ENCODE measurements at places on chromosomes 1 and 21.

DNA sequence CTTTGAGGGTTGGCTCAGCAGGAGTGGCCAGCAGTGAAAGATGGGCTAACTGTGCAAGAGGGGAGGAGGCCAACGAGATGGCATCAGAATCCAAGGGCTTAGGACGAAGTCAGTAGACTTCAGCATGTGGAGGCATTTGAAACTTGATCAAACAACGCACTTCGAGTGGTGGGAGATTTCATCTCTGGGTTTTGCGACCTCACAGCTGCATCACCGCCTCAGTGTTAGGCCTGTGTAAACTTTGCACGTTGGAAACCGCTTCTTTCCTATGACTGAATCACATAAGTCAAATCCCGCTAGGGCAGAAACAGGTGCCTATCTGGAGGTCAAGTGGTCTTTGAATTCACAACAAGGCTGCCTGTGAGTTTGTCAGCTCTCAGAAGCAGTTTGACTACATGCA, 17.8 kb downstream of the TFF3 start:
- DNase-seq = no peak

- no peak for DNase-seq
These were observed 42.8 kb upstream of the RASAL2 start for GRCh38 chr1:178051071-178051470.

DNA sequence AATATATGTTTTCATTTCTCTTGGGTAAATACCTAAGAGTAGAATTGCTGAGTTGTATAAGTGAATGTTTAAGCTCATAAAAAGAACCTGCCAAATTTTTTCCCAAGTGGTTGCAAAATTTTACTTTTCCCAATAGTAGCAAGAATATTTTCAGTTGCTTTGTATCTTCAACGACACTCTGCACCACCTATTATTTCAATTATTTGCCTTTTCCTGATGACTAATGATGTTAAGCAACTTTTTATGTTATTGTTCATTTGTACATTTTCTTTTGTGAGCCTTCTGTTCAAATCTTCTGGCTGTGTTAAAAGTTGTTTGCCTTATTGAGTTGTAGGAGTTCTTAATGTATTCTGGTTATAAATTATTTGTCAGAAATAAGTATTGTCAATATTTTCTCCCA, 299.1 kb upstream of the NRIP1 start:
- DNase-seq = no peak

GRCh38 chr1:111878649-111879048, 110.8 kb downstream of the KCND3 start:
- DNase-seq = no peak

DNA sequence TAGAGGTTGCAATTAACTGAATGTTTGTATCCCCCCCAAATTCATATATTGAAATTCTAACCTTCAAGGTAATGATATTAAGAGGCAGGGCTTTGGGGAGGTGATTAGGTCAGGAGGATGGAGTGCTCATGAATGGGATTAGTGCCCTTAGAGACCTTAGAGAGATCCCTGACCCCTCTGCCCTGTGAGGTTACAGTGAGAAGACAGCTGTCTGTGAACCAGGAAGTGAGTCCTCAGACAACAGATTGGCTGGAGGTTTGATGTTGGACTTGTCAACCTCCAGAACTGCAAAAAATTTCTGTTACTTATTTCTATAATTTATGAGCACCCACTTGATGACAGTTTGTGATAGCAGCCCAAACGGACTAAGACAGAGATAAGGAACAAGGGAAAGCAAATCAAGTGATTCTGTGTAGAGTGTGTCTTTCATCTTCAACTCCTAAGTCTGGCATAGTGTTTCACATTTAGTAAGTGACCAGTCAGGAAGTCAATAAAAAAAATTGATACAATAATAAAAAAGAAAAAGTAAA, 30.0 kb upstream of the RWDD3 start:
- DNase-seq = no peak

DNA sequence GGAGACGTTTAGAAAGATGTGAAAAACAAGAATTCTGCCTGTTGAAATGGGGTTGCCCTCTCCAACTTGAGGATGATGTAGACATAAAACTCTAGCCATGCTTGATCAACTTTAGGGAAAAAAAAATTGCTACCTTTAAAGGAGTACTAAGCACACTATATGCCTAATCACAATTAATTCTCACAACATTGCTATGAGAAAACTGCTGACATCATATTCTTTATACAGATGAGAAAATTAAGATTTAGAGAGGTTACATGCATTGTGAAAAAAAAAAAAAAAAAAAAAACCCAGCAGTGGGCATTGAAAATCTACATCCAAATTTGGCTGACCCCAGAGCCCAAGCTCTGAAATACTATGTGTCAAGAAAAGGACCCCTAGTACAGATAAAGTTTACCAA, 617.2 kb upstream of the ADGRL2 start:
- DNase-seq = no peak

DNA sequence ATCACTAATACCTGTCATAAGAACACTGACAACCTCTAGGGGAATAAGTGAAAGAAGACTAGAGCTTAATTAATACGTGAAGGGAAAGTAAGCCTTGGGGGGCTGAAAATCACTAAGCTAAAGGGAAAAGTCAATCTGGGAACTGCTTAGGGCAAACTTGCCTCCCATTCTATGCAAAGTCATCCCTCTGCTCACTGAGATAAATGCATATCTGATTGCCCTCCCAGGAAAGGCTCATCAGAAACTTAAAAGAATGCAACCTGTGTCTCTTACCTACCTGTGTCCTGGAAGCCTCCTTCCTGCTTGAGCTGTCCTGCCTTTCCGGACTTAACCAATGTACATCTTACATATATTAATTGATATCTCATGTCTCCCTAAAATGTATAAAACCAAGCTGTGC, 81.8 kb downstream of the WDR64 start:
- DNase-seq = no peak

GRCh38 chr1:40750451-40750908, 33.1 kb upstream of the KCNQ4 start:
- DNase-seq = no peak

GRCh38 chr1:78855258-78855657, 151.3 kb downstream of the ADGRL4 start:
- DNase-seq = no peak

DNA sequence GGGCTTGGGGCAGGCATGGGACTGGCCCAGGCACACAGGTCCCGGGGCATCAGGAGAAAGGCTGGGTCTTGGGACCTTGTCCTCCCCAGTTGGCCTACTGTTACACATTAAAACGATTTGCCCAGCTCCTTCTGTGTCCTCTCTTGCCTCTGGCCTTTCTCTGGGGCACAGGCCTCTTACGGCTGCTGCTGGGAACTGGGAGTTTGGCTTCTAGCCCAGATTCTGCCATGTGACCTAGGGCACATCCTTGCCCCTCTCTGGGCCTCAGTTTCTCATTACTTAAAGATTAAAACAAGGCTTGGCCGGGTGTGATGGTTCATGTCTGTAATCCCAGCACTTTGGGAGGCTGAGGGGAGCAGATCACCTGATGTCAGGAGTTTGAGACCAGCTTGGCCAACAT, 14.0 kb downstream of the KDF1 start:
- no peak for DNase-seq

GRCh38 chr1:179637211-179637860, 45.7 kb downstream of the TDRD5 start:
- DNase-seq = no peak

DNA sequence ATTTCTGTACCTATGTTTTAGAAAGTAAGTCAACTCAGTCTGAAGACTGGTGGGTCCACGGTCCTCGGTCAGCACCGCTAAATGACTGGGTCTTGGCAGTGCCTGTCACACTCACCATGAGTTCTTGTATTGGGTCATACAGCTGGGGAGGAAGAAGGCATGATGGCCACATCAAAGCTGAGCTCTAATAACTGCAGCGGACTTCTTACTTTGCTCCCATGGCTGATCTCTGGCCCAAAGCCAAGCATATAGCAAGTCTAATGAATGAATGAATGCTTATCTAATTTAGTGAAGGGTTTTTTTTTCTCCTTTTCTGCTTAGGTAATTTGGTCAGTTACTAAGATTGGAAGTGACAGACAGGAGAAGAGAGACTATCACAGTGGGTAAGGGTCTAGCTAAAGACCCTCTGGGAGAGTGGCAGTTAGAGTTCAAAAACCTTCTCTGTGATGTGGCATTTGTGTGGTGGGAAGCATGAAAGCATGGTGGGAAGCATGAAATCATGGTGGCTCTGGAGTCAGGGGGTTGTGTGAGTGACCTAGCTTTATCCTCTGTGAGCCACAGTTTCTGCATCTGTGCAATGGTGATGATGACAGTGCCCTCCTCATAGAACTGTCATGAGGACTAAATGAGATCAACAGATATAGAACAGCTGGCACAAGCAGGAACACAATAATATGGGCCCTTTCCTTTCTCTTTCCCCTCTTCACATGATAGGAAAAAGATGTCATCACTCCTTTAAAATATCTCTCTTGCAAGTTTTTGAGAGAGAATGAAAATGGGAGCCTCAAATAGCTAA, 78.9 kb upstream of the JAK1 start:
- DNase-seq = no peak

- no peak for DNase-seq
These were observed 9.6 kb downstream of the RAB42 start for GRCh38 chr1:28601696-28602095.

- no peak for DNase-seq
These were observed 47.2 kb downstream of the C1orf21 start for GRCh38 chr1:184433956-184434502.

GRCh38 chr1:81760477-81761097, 40.1 kb upstream of the ADGRL2 start:
- no peak for DNase-seq

- DNase-seq = no peak
These were observed 40.6 kb downstream of the EEIG2 start for GRCh38 chr1:108600504-108600903.

DNA sequence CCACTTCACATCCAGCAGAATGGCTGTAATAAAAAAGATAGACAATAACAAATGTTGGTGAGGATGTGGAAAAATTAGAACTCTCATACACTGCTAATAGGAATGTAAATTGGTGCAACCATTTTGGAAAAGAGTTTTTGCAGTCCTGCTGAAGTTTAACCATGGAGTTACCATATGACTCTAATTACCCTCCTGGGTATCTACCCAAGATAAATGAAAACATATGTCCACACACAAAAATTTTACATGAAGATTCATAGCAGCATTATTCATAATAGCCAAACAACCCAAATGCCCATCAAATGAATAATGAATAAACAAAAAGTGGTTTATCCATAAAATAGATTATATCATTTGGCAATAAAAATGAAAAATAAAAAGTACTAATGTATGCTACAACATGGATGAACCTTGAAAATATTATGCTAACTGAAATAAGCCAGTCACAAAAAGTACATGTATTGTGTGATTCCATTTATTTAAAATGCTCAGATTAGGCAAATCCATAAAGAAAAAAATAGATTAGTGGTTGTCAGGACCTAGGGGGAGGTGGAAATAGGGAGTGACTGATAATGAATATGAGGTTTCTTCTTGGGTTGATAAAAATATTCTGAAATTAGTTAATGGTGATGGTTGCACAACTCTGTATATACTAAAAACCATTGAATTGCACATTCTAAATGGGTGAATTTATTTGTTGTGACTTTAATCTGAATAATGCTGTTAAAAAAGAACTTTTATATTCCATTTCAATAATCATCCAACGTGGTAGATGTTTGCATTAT, 26.4 kb downstream of the C4BPA start:
- no peak for DNase-seq

DNA sequence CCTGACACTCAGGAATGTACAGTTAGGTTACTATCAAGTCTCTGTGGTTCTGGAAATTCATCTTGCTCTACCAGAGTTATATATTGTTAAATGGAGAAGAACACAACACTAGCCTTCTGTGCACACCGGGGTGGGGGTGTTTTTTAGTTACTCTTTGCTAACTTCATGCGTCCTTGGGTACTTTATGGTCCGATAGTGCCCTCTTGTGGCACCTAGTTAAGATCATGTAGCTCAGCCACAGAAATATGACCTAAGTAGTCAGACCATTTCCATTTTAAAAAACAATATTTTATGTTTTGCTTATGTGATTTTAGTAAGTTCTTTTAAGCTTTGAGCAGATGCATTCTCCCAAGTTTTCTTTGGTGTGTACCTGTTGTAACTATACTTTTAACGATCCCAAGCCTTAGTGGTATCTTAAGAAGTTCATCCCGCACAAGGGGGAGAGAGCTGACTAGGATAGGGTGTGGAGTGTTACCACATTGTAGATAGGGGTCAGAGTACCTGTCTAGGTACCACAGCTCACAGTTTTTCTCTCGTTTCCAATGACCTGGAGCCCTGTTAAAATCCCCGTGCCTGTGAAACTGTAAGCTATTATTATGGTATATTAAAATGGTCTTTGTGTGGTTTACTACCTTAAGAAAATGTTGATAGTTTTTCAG, 20.6 kb upstream of the SH3D21 start:
- peak; percentile 54 for DNase-seq

GRCh38 chr1:109373126-109373525, 24.6 kb downstream of the SORT1 start:
- DNase-seq = no peak

DNA sequence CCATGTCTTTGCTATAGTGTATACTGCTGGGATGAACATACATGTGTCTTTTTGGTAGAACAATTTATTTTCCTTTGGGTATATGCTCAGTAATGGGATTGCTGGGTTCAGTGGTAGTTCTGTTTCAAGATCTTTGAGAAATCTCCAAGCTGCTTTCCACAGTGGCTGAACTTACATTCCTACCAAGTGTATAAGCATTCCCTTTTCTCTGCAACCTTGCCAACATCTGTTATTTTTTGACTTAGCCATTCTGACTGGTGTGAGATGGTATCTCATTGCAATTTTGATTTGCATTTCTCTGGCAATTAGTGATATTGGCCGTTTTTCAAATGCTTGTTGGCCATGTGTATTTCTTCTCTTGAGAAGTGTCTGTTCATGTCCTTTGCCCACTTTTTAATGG, 37.5 kb upstream of the ANGPTL1 start:
- DNase-seq = no peak

DNA sequence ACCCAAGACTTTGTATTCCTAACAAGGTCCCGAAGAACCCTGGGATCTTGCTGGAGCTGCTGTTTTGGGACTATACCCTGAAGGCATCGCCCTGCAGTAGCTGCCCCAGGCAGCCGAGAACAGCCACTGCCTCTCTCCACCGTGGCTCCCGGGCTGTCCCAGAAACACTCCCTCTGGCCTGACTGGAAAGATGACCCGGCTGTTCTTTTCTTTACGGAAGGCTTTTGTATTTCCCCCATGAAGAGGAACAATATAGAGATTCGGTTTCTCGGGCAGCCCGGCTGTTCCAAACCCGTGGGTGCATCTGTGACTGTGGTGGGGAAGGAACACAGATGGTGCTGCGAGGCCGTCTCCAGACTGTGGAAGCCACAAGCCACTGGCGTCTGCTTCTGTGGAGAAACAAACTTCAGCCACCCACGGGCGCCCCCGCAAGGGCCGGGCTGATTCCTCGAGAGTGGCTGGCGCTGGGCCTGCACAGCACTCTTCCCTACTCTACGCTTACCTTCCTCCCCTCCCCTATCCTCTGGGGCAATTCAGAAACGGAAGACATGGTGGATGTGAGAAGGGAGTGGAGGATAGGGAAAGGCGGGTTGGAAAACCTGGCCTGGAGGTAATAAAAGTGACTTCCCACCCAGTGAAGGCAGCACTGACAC, 33.7 kb upstream of the VASH2 start:
- DNase-seq = no peak
